NCI-H1694 (cell line): ENCODE measurements at places on chromosomes 3 and 15.

- no peak for DNase-seq
These were observed 131.4 kb downstream of the ATP1B3 start for GRCh38 chr3:142007710-142008399.

DNA sequence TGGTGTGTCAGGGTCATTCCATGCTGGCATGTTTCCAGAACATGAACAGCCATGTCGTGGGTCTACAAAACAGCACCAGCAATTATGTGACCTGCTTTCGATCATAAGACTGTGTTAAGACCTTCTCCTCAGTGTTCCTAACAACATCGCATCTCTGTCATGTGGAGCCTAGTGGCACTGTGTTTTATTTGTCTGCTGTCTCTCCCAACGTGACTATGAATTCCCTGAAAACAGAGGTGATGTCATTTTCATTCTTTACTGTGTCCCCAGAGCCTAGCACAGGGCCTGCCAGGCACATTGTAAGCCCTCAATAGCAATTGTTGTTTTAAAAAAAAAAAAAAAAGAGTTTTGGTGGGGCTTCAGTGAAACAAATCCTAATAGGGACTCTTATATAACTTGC, 94.2 kb upstream of the IL12A start:
- DNase-seq: no peak

DNA sequence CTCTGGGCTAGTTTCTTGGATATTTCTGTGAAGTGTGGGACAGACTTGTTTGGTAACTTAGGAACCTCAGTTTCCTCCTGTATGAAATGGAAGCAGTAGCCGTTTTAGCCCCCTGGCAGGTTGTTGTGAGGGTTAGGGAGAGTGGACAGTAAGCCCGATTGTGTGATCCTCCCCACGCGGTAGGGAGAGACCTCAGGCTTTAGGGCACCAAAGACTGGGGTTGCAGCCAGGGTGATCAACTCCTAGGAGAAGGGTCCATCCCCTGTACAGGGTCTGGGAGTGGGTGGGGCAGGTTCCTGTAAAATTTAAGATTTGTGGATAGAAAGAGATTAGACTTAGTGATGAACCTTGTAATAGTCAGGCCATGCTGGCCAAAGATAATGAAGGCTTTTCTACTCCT, 120.5 kb downstream of the SMAD6 start:
- no peak for DNase-seq

- DNase-seq: no peak
These were observed 3.8 kb downstream of the MPI start for GRCh38 chr15:74893627-74894026.

DNA sequence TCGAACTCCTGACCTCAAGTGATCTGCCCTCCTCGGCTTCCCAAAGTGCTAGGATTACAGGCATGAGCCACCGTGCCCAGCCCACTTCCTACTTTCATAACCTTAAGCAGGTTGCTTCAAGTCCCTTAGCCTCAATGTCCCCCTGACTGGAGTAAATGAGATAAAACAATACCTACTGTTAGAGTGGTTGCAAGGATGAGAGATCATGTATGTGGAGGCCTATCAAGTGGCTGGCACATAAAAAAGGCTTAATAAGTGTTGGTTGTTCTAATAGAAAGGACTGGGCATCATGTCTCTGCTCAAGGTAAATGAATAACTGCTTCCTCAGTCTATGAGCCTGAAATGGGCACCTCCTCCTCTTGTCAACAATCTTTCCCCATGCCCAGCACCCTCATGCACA, 25.9 kb upstream of the UBE2E1 start:
- DNase-seq: no peak
